ENCODE measurements at places on chromosomes 6 and 20. TPM values are rescaled to one million over a fixed set of nuclear protein-coding genes. Genes with fewer than 3 reads are reported as not detected.

DNA sequence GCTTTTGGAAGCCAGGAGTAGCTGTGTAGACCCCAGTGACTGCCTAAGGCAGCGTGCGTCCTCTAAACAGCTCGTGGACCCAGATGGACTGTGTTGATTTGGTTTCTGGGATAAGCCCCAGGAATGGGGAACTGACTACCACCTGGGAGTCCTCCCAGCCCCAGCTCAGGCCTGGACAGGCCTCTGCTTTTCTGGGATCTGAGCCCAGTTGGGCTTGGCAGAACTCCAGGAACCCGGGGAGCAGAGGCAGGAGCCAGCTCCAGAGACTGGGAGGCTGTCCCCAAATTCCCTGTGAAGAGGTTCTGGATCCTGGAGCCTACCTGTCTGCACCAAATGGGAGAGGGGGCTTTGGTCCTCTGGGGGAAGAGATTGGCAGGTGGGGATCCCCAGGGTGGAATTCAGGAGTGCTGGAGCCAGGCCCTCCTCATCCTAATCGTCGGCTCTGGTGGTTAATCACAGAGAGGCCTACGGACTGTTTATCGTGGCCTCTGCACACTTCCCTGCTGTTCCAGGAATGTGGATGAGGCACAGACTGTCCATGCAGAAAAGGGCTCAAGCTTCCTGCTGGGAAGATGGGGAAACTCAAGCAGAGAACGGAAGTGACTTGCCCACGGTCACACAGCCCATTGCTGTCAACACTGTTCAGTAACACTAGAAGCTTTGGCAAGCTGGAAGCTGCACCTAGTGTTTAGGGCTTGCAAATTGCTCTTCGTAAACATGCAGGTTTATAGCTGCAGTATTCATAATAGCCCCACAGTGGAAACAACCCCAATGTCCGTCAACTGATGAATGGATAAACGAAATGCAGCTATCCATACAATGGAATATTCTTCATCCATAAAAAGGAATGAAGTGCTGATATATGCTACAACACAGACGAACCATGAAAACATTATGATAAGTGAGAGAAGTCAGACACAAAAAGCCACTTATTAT lies 100.6 kb downstream of the KCNB1 start:
- DNase-seq, result no peak

DNA sequence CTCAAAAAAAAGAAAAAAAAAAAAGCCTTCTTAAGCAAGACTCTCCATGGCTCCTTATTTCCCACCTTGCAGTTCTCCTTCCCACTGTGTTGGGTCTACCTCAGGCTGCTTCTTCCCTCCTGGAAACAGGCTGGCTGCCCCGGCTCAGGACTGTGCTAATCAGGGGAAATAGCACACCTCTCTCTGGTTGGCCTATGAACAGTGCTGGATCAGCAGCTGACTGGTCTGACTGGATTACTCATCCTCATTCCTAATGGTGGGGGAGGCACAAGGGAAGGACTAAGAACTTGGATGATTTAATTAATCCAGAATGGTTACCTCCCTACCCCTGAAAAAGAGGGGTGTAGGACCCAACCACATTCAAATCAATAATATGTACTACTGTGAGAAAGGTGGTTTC lies 3.9 kb upstream of the SRSF3 start:
- no peak for DNase-seq

DNA sequence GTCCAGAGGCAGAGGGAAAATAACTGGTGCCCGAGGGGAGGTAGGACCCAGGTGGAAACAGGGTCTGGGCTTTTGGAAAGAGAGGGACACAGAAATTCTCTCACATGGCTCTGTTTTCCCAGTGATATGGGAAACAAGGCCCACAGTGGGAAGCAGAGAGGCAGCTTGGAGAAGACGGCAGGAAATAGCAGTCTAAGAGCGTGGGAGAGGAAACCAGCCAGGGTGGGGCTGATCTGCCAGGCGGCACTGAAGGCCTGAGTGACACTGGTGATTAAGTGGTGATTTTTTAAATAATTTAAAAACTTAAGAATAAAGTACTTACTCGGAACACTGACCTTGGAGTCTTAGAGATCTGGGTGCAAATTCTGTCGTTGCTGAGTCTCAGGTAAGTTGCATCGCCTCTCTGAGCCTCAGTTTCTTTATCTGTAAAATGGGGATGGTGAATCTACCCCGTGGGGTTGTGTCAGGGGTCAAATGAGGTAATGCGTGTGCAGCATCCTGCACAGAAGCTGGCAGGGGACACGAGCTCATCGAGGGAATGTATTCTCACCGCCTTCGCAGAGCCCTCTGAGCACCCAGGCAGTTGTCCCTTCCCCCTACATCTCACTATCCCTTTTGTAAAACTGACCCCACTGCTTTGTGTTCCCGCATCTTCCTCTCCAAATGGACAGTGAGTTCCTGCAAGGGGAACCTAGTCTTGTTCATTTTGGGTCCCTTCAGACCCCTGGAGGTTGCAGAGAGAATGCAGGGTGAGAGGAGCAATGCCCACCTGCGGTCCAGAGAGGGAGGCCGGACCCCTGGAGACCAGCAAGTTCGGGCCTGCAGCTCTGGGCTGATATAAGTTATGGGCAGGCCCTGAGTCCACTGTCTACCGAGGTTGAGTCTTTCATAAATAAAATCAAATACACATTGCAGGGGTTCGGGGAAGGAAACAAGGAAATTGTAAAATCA lies 228.6 kb upstream of the PMEPA1 start:
- DNase-seq, result no peak

DNA sequence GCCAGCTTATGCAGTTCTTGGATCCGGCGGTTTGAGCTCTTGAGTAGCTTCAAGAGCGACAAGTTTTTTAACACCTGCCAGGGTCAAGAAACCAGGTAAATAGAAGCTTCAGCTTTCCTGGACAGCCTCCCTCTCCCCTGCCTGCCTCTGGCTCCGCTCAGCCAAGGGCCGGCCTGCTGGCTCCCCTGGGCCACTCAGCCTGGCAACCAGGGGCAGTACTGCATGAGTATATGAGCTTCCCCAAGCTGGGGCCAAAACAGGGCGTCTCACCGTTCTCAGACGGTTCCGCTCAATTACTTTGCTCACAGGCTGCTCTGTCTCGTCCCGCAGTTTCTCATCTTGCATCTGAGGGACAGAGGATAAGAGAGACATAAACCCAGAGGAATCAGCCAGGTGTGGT lies 856 bp downstream of the TP53TG5 start:
- no peak for DNase-seq

DNA sequence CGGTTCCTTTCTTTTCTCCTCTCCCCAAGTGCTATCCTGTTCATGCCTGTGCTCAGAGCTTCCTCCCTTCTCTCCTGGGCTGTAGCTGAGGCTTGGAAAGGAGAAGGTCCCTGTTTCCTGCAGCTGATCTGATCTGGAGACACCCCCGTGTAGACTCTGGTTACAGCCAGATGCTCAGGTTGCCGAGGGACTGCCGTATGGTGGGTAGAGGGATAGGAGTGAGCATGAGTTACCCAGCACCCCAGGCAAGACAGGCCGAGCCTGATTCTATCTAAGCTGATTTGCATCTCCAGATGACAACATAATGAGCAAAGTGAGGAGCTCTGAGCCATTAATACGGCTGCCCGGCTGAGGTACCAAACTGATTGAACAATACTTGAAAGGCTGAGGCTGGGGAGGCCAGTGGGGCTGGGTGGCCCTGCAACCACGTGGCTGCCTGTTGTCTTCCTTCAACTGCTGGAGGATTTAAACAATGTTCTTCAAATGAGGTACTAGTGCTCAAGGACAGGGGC lies 91.8 kb downstream of the ASXL1 start:
- DNase-seq, result no peak

GRCh38 chr20:38776363-38776762 lies 28.1 kb downstream of the ACTR5 start:
- no peak for DNase-seq

- no peak for DNase-seq
Measured at GRCh38 chr6:2502998-2503674, 247.6 kb downstream of the MYLK4 start.

DNA sequence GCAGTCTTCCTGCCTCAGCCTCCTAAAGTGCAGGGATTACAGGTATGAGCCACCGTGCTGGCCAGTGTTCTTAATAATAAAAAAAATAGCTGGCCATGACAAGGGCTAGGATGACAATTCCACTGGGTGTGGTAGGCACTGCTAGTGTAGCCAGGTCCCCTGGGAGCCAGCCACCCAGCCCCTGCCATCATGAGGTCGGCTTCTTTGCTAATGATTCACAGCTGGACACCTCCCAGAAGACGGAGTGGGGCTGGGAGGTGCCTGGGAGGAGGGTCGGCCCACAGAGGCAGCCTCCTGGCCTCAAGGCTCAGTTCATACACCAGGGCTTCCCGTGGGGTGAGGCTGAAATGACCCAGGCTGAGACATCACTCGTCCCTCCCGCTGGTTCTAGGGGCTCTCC lies 230.4 kb downstream of the TAF4 start:
- no peak for DNase-seq

- DNase-seq, result no peak
Measured at GRCh38 chr6:31037682-31038081, 27.4 kb downstream of the MUC22 start.

- DNase-seq, result no peak
Measured at GRCh38 chr6:145569140-145569539, 166.2 kb downstream of the EPM2A start.

GRCh38 chr6:9057937-9058336 lies 622.6 kb upstream of the SLC35B3 start:
- no peak for DNase-seq

DNA sequence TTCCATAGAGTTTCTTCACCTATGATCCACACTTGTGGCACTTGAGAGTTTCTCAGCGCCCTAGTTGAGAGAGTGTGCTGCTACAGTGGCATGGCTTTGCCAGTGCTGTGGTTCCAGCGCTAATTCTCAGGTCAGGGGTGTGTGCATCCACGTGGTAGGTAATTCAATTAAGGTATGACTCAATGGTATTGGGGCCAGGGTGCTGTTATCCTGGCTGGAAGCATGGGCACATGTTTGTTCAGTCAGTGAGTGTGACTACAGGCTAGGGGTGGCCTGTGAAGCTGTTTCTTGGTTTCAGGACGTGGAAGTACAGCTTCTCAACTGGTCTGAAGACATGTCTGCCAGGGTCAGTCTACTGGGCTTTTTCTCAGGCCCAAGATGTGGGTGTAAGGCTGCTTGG lies 3.0 kb upstream of the SEMG2 start:
- no peak for DNase-seq

DNA sequence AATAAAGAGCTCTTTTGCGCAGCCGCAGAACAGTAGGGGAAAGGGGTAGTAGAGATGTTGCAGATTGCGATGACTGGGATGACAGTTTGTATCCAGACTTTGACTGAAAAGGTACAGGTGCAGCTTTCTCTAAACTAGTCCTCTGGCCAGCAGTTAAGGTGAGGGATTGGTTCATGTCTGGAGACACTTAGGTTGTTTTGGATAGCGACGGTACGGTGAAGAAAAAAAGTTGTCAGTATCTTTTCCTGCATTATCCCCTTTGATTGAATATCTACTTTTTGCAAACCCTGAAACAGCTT lies 537 bp downstream of the PRR3 start:
- DNase-seq, result no peak

DNA sequence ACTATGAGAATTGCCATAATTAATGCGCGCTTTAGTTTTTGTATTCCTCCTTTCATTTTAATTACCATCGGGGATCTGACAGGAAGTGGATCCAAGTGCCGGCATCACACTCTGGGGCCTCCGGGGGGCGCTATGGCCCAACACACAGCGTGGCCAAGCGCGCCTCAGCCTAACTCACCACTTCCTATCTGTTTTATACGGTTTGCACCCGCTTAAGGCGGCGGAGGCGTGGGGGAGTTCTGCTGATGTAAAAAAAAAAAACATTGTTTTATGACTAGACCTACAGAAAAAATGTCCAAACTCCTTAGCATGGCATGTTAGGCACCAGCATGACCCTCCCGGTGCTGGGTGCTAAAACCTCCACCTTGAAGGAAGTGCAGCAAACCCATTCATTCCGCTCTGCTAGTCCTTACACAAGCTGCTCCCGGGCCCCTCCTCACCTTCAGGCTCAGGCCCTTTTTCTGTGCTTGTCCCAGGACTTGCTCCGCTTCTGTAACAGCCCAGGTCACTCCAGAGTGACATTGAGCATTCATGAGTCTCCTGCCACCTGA lies 4.5 kb upstream of the EBF4 start:
- peak; percentile 94 for DNase-seq

- no peak for DNase-seq
Measured at GRCh38 chr6:2819115-2819514, 22.5 kb downstream of the SERPINB1 start.

DNA sequence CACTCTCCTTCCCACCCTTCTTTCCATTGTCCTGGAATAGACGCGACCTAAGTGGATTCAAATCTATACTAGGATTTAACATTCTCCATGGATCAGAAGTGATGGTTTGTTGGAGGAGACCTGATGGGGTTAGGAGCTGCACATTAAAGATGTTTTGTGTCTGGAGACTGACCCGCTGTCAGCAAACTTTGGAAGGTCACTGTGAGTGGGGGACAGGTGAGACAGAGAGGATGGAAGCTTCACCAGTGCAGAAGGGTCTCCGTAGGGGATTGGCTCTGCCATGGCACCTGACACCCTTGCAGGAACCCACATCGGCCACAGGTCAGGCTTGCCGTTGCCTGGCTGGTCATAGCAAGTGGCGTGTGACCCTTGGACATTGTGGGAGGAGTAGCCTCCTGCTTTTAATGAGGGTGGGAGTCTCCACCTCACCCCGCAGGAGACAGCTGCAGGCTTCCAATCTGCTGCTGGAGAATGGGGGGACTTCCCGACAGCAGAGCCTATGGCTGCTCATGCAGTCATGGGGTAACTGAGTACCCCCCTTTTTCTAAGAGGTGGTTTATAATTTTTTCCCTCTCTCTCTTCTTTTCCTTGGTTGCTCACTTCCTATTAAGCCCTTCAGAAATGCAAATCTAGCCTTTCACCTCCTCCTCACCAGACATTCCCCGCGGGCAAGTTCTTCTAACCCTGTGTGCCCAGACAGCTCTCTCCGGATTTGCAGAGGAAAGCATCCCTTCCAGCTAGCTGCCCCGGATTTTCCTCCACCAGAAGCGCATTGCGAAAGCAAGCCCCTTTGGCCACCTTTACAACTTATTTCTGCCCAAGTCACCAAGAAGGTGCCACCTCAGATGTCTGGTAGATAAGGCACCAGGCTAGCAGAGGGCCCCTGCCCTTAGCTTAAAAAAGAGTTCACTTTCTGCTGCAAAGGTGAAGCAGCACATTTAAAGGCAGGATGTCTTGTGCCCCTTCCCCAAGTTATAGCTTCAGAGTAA lies 53.5 kb downstream of the DACT2 start:
- no peak for DNase-seq

DNA sequence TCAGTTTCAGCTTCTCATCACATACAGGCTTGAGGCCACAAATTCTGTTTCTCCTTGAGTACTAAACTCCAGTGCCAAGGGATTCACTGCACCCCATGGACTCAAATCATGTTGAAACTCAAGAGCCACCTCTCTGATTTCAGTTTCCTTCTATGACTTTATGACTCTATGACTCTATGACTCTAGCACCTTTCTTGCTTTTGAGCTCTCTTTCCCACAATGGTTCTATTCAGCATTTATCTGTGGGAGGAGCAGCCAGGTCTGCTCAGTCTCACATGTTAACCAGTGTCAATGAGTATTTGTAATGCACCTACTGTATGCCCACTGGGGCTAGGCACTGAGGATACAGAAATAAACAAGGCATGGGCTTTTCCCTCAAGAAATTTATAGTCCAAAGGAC lies 14.6 kb upstream of the SLC22A2 start:
- DNase-seq, result no peak

GRCh38 chr6:16637635-16638034 lies 123.6 kb downstream of the ATXN1 start:
- DNase-seq, result no peak

The TPBG gene
- not detected for total RNA-seq

The AGPAT4 gene
- 3.5 TPM for total RNA-seq

The SIRPB1 gene
- total RNA-seq, result 0.92 TPM

The THBD gene
- total RNA-seq, result not detected

The KHDC1L gene
- total RNA-seq, result not detected

The PTPRT gene
- not detected for total RNA-seq

The UBD gene
- total RNA-seq, result 0.50 TPM

The C2 gene
- total RNA-seq, result 1.4 TPM

The CRISP2 gene
- total RNA-seq, result not detected

All from activated CD8-positive, alpha-beta T cell treated with anti-CD3 and anti-CD28 coated beads for 36 hours (primary cell).